ENCODE measurements at places on chromosomes 5 and 9. TPM values are rescaled to one million over a fixed set of nuclear protein-coding genes. Genes with fewer than 3 reads are reported as not detected.

Gene PFN3
- total RNA-seq: not detected

Gene LCN1
- total RNA-seq: not detected

Gene OLFML2A
- total RNA-seq: 39.5 TPM

Gene ARL10
- total RNA-seq: 12.5 TPM

Gene LCNL1
- 0.66 TPM for total RNA-seq

Gene PPP3R2
- total RNA-seq: not detected

Gene SHISAL2B
- not detected for total RNA-seq

Gene ACOT12
- total RNA-seq: 0.37 TPM

Gene HTR1A
- not detected for total RNA-seq

Gene FBXL7
- total RNA-seq: 4.2 TPM

Gene IFNK
- 0.12 TPM for total RNA-seq

Gene MSX2
- total RNA-seq: 0.66 TPM
